ENCODE measurements at places on chromosomes 2 and 18.

GRCh38 chr2:221590861-221591365 lies 18.8 kb upstream of the EPHA4 start:
- no peak for DNase-seq

DNA sequence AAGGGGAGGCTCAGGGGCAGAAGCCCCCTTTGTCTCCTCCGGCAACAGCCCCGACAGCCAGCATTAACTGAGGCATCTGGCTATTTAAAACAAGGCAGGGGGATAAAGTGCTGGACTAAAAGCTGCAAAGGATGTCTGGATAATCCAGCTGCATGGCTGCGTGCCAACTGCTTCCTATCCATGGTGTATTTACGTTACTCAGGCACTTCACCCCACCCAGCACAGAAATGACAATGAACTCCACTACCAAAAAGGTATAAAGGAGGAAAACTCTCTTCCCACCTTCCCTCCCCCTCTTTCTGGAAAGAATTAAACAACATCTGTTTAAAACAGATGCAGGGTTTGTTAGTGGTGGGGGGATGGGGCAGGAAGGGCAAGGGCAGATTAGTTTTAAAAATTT lies 82.5 kb downstream of the SPRED2 start:
- DNase-seq: no peak

GRCh38 chr2:219207884-219208740 lies 1.5 kb downstream of the ZFAND2B start:
- no peak for DNase-seq

DNA sequence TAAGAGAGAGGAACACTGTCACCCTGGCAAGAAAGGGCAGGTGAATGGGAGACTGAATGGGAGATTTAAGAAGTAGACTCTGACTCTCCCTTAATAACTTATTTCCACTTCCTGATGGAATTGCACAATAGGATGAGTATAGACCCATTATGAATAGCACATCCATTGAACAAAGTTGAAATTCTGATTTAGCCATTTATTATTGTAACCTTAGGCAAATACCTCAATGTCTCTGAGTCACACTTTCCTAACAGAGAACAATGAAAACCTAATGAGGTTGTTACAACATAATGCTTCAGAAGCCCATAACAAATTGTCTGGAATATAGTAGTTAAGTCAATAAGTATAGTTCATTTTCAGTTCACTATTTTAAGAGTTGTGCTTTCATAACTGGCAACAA lies 78.9 kb downstream of the NRXN1 start:
- DNase-seq: no peak

- no peak for DNase-seq
Observed at GRCh38 chr2:151315381-151315903, 26.0 kb upstream of the NMI start.

DNA sequence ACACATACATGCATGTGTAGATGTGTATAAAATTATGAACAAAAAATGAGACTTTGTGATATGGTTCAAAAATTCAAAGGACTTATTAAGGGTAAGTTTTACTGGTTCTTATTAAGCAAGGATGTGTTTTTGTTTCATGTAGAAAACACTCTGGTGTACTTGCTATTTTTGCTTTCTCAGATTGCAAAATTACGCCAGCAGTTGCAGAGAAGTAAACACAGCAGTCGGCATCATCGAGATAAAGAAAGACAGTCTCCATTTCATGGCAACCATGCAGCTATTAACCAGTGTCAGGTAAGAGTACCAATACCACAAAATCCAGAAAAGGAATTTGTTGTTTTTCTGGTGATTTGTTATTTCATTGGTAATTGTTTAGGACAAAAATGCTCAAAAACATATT lies 91.3 kb downstream of the FAM117B start:
- DNase-seq: no peak

DNA sequence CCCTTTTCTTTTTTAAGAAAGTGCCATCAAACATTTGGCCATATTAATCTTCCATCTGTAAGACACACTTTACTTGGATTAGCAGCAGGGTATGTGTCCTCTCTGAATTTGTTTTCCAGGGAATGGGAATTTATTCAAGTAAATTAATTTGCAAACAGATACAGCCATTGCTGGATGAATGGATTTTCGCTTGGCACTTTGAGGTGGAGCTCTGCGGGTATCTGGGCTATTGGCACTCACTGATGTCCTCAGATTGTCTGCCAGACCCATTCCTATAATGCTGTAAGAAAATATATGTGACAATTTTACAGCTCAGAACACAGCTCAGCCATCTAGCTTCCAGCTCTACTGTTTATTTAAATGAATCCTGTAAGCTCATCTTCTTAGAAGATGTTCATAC lies 201.2 kb upstream of the CDH20 start:
- DNase-seq: no peak

DNA sequence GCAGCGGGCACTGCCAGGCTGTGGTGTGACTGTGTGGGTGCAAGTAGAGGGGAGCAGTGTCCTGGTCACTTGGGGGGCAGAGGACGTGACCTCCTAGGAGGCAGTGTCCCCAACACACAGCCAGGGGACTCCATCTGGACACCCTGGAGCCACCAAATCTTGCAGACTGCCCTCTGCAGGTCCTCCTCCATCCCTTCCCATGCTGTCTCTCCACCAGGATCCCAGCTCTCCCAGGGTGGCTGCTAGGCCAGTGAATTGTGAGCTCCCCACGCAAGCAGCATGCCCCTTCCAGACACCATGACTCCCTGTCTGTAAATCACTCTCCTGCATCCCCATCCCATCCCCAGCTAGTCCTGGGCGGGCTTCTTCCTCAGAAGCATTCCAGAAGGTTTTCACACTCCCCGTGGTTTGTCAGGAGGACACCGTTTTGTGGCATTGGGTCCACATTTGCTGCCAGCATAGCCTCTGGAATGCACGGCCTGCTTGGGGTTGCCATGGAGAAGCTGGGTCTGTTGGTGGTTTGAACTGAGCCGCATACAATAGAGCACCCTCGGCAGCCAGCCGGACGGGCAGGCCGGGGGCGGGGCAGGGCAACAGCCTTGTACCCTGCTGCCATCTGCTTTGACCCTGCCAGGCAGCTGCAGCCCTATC lies 210.7 kb downstream of the KLHL29 start:
- DNase-seq: no peak

DNA sequence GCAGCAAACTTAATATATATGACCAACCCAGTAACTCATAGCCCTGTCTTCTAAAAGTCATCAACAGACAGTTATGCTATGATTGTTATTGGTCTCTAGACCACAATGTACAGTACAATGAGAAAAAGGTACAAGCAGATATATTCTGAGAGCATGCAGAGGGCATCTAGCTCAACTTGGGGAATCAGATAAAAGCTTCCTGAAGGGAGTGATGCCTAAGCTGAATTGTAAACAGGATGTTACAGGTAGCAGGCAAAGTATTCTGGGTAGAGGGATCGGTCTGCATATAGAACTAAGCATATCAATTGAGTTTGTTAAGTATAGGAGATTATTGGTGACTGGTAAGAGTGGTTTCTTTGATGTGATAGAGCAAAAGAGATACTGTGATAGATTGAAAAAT lies 30.3 kb downstream of the ME2 start:
- no peak for DNase-seq

- no peak for DNase-seq
Observed at GRCh38 chr18:6374340-6374739, 40.4 kb downstream of the L3MBTL4 start.

DNA sequence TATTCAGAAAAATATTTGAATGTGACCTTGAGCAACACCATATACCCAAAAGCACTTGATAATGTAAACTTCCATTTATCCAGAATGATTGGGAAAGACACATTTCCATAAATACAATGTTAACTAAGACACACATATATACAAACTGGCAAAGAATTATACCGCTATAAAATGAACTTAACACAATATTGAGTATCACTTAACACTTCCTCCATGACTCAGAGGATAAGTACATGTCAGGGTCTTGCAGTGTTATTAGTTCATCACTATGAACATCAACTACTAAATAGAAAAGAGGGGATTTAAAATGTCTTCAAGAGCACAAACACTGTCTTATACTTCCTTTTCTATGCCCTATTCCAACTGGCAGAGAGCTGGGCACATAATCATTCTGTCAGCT lies 18.6 kb downstream of the WDSUB1 start:
- no peak for DNase-seq

GRCh38 chr2:20576598-20577115 lies 74.2 kb downstream of the HS1BP3 start:
- no peak for DNase-seq

- no peak for DNase-seq
Observed at GRCh38 chr2:241855245-241855887, 3.3 kb downstream of the PDCD1 start.

GRCh38 chr18:34480162-34480700 lies 229.9 kb upstream of the DTNA start:
- no peak for DNase-seq

- DNase-seq: no peak
Observed at GRCh38 chr2:133171393-133172004, 396.8 kb downstream of the NCKAP5 start.

GRCh38 chr2:241721852-241722251 lies 12.6 kb upstream of the D2HGDH start:
- no peak for DNase-seq

GRCh38 chr2:118106926-118107325 lies 18.7 kb downstream of the INSIG2 start:
- no peak for DNase-seq
